Iris pigment epithelial cell (primary cell): ENCODE measurements at places on chromosomes 2 and 18.

DNA sequence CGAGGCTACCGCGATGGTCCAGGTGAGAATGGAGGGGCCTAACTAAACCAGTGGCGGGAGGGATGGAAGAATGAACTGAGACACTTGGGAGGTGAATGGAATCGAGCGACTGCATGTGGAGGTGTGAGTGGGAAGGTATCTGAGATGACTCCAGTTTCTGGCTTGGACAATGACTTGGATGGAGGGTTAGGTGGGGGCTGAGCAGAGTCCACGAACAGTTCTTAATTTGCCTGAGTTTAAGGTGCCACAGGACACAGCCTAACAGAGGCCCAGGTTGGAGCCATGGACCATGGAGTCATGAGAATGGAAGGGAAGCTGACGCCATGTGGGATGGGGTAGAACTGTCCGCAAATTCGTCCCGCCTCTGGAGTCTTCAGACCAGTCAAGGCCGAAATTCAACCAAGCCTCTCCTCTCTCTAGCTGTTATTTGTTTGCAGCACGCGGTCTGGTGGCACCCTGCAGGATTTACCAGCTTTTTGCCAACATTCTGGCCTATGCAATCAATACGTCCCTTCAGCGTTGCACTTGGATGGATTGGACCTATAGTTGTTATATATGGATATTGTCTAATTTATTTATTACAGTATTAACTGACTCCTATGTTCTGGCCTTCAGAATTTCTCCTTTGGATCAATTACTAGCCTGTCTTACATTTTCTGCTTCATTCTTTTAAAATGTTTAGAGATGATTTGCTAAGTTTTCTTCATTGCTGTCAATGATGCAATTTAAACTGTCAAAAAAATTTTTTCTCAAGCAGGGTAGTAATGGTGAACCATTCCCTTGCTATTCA lies 940 bp upstream of the BOLA3 start:
- no peak for DNase-seq

GRCh38 chr2:41602341-41602740 lies 445.5 kb upstream of the PKDCC start:
- DNase-seq, result no peak

DNA sequence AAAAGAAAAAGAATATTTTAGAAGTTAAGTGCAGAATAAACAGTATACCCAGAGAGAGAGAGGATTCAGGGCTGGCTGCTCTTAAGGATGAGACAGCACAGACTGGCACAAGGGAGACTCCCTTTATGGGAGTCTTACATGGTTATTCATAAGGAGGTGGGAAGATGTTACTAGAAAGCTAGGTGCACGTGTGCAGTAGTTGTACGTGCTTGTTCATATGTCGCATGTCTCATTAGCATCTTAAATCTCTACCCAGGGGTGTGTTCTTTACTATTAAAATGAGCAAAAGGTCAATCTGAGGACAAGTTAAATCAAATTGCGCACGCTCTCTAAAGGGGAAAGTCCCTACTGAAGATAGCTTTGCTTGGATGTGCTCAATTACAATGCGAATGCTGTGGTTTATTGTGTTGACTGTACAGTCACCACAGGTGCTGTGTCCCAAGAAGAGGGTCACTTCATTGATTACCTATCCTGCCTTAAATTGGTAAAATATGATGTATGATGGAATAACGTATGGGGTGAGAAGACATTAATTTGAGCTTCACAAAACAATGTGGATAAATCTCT lies 368.0 kb upstream of the SPHKAP start:
- no peak for DNase-seq

DNA sequence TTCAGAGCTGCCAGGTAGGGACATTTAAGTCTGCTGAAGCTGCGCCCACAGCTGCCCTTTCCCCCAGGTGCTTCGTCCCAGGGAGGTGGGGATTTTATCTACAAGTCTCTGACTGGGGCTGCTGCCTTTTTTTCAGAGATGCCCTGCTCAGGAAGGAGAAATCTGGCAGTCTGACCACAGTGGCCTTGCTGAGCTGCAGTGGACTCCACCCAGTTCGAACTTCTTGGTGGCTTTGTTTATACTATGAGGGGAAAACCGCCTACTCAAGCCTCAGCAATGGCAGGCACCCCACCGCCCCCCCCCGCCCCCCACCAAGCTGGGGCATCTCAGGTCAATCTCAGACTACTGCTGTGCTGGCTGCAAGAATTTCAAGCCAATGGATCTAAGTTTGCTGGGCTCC lies 458.1 kb upstream of the RAB12 start:
- peak; percentile 74 for DNase-seq

DNA sequence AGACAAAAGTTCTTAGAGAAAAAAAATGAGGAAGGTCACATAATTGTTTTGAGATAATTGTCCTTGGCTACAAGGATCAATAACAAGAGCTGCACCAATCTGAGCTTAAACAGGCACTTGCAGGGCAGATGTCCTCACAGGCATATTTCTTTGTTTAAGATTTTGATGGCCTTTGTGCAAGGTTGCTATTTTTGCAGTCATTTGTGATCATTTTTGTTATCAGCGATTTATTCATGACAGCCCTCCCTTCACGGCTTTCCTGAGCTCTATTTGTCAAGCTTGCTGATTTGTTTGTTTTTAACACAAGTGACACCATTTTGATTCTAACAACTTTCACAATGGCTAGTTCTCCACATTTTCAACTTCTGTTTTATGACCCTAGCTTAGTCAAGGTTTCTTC lies 418.6 kb upstream of the REG3G start:
- no peak for DNase-seq

DNA sequence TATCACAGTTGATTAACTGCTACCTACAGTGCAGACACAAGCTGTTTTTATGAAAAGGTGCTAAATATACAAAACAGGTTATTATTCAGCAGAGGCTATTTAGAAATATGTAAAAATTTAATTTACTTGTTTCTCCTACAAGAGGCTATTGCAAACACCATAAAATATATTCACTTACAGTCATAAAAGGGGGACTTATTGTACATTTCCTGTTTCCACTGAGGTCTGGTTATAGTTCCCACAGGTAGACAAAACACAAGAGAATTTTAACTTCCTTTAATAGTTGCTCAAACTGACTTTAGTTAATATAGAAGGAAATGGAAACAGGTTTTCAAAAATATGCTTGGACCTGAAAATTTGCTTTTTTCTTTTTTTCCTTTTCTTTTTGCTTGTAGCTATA lies 40.0 kb upstream of the FRZB start:
- no peak for DNase-seq

DNA sequence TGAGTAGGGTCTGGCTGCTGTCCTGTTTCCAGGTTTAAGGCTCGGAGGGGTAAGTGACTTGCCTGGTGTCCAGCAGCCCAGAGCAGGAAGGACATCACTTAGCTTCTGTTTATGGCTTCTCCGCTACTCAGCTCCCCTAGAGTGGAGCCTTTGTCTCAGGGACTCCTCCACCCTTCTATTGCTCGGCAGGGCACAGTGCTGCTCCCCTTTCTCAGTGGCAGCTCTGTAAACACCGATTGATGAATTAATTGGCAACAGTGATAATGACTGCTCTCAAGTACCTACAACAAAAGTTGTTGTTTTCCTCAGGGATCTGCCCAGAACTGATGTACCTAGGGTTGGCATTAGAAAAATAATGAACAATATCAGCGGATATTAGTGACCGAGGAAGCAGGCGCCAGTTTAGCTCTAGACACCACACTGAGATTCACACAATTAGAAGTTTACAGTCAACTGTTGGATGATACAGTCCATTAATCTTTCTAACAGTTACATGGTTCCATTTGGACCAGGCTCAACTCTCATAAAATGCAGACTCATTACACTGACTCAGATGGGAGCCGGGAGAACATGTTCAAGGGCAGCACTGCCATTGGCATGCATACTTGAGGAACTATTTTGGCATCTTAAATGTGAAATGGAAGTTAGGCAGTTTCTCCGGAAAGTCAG lies 265.7 kb downstream of the MTX2 start:
- no peak for DNase-seq

DNA sequence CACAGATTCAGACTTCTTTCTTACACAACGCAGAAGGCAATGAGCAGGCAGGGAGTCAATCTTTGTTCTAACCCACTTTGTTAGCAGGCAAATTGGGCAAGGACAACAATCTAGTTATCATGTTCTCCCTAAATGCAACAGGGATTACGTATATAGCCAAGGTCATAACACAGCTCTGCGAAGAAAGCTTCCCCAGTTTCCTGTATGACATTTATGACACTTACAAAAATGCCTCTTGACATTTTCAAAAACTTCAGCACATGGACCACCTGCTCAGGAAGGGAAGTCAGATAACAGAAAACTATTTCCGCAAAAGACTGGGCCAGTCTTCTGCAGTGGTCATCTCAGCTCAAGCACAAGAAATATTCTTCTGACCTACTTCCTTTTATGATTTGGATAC lies 106.1 kb downstream of the IRS1 start:
- no peak for DNase-seq

DNA sequence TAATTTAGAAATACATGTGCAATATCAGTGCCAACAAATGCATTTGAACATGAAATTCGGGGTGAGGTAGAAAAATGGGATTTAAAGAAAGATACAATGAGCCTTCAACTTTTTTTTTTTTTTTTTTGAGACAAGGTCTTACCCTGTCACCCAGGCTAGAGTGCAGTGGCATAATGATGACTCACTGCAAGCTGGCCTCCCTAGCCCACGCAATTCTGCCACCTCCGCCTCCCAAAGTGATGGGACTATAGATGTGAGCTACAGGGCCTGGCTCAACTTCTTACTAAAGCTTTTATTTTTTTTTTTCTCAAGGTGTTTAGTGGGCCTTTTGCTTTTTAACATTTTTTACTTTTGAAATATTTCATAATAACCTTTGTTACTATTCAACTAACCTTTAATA lies 365.6 kb downstream of the LRRTM4 start:
- no peak for DNase-seq

GRCh38 chr2:179612591-179613298 lies 248.7 kb downstream of the ZNF385B start:
- no peak for DNase-seq

DNA sequence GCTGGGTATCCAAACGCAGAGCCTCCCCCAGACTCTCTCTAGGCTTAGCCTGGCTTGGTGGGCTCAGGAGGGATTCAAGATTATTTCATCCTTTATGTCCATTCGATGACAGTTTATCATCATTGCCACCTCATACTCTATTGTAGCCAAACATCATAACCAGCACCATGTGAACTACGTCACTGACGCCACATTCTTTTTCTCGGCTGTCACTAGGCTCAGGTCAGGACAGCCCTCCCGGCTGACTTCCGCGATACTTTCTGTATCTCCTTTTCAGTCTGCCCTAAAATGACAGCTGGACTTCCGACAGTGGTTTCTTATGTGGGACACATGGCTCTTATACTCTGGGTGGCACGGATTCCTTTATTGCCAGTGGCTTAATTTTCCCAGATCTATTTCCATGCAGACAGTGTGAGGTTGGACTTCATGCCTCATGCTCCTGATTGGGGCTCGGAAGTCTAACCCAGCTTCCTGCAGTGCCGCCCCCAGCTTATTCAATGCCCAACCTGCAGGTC lies 39.8 kb upstream of the SMIM21 start:
- no peak for DNase-seq
